ENCODE measurements at places on chromosomes 1 and 21. TPM values are rescaled to one million over a fixed set of nuclear protein-coding genes. Genes with fewer than 3 reads are reported as not detected.

- no peak for DNase-seq
Observed at GRCh38 chr1:218778257-218779126, 395.2 kb upstream of the LYPLAL1 start.

DNA sequence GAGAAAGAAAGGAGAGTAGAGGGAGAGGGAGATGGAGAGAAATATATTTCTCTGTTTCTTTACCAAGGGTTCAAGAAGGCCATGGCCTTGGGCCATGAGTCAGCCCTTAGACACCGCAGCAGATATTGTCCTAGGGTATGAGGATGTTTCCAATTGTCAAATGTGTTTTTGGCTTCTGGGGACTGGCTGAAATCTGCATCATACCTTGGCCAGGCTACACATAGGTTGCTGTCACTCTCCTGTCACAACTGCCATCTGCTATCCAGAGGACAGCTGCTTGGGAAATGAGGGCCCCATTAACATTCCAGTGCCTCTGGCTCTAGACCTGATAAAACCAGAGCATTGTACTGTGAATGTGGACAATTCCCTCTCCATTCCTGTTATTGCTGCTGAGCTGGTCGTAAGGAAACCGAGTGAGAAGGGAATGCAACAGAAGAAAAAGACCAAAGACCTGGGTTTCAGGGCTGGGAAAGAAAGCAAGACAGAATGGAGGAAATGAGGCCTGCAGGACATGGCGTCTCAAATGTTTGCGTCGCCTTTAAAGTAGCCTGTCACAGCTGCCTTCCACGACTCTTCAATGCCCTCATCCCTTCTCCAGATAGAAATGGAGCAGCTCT lies 8.8 kb upstream of the PIGC start:
- no peak for DNase-seq

- no peak for DNase-seq
Observed at GRCh38 chr1:96059736-96060135, 661.8 kb upstream of the PTBP2 start.

DNA sequence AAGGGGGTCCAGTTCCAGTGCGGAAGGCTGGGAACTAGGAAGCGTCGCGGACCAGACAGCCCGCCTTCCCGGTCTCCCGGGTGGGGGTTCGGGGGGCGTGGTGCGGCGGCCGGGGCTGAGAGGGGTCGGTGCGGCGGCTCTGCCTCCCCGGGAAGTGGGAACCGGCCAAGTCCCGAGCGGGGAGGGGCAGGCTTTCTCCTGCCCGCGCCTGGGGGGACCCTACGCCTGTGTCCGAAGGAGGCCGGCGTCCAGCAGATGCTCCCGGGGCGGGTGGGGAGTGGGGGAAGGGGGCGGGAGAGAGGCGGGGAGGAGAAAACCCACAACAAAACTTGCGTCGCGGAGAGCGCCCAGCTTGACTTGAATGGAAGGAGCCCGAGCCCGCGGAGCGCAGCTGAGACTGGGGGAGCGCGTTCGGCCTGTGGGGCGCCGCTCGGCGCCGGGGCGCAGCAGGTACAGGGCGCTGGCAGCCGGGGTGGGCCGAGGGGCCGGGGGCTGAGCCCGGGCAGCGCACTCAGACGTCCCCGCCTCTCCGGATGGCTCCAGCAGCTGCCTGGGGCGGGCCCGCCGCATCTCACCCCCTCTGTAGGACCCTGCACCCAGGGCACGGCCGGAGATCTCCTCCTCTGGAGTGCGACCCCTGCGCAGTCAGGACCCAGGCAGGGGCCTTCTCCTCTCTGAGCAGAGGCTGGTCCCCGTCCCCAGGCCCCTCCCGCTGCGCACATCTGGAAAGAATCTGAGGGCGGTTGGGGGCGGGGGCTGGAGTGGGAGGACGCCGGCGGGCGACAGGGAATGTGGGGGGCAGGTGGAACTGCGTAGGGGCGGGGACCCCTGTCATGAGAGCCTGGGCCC lies at the start of gene PODN:
PODN (plus strand) TSS at position 355 of the 849 bp plus-strand sequence. CDS start 7,643 bp downstream, outside the sequence.
- DNase-seq: no peak

- DNase-seq: no peak
Observed at GRCh38 chr1:164369698-164370365, 189.2 kb upstream of the PBX1 start.

DNA sequence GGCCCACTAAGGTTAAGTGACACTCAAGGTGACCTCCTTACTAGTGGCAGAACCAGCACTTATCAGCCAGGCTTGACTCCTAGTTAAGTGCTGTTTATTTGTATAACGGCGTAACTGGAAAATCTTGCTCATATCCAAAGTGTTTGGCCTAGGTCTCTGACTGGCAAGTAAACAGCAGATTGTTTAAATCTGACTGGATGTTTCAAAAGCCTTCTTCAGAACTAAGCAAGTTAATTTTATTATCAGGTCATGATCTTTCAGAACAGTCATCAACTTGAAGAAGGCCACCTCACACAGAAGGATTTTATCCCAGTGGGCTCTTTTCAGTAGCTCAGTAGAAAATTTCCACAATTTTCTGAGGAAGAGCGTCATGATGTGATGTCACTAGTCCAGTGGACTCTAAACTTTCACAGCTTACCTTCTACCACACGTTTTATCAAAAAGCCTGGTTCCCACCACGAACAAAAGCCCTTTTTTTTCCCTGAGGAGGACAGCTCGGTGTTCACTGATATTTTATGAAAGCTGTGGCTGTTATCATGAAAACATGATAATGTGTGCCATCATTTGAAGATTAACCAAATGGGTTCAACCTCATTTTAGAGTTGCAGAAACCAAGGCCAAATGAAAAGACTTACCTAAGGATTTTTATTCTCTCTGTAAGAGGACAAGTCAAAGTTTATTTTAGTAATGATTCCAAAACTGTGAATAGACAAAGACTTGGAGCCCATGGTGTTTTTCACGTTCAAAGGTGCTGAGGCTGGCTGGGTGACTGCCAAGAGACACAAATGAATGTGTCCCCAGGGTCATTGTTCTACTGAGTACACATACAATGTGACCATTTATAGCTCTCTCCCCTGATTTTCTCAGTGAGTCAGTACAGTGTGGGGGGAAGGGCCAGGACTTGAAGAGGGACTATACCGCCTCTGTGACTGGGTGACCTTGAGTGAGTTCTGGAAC lies 9.1 kb downstream of the SGIP1 start:
- no peak for DNase-seq

The IRF2BP2 gene
- 62.3 TPM for total RNA-seq

The KRTAP20-1 gene
- total RNA-seq: not detected

The CFHR3 gene
- total RNA-seq: 0.40 TPM

The VAV3 gene
- total RNA-seq: 126 TPM

The MAP3K21 gene
- total RNA-seq: 3.3 TPM

The PDZK1IP1 gene
- total RNA-seq: 291 TPM
